ENCODE measurements at places on chromosomes 16 and 17.

DNA sequence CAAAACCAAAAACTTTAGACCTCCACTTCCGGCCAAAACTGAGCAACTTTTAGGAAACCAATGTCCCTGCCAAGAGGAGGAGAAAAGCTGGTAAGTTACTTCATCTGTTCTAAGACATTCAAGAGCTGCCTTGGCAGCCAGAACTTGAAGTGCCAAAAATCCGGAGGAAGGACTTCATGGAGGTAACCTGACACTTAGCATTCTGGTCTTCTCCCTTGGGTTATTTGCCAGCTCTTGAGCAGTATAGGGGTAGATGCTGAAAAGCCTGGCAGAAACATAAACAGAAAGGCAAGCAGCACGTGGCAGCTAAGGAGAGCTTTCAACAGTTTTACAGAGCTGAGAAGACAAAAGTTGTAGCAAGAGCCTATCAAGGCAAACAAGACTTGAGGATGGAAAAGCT, 53.2 kb downstream of the CDYL2 start:
- peak; percentile 53 for DNase-seq

- no peak for DNase-seq
Observed at GRCh38 chr16:87409781-87410180, 17.6 kb downstream of the MAP1LC3B start.

DNA sequence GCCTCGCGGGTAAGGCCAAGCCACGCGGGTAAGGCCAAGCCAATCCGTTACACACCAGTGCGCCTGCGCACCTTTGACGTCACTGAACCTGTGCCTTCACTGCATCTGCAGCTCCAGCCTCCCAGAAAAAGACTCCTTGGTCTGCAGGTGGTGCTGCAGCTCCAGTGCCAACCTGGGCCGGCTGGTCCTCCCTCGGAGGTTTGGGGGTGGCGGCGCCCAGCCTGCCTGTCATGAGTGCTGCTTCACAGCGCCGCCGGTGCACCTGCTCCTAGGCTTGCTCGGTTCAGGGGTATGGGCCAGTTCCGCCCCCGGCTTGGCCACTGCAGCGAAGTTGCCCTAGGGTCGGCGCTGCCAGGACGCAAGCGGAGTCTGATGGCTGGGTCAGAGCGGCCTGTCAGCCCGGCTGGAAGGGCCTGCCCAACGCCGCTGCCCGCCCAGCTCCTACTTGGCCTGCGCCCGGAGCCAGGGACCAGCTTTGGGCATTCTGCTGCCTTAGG, 146.6 kb downstream of the USP22 start:
- peak; percentile 8 for DNase-seq

DNA sequence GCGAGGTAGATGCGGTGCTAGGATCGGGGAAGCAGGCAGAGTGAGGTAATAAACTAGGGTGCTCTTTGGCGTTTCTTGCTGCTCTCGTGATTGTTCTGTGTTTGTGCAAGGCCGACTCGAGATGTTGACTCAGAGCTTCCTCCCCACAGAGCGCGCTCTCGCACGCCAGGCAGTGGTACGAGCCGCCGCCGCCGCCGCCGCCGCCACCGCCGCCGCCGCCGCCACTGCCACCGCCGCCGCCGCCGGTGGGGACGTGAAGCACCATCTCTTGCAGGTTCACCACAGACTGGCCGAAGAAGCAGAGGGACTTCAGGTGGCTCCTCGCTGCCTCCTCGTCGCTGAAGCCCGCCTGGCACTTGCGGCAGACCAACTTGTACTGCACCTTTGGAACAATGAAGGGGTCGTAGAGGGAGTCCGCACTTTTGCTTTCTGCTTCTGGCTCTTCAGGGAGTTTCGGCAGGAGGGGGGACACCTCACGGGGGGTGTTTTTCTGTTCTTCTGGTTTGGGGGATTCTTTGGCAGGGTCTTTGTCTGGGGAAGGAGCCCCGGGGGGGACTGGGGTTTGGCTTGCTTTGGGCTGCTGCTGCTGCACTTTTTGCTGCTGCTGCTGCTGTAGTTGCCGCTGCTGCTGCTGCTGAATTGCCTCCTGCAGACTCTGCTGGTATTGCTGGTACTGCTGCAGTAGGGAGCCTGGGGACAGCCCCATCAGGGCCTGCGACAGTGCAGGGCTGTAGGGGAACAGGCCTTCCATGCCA, 260.2 kb downstream of the ZFHX3 start:
- no peak for DNase-seq

DNA sequence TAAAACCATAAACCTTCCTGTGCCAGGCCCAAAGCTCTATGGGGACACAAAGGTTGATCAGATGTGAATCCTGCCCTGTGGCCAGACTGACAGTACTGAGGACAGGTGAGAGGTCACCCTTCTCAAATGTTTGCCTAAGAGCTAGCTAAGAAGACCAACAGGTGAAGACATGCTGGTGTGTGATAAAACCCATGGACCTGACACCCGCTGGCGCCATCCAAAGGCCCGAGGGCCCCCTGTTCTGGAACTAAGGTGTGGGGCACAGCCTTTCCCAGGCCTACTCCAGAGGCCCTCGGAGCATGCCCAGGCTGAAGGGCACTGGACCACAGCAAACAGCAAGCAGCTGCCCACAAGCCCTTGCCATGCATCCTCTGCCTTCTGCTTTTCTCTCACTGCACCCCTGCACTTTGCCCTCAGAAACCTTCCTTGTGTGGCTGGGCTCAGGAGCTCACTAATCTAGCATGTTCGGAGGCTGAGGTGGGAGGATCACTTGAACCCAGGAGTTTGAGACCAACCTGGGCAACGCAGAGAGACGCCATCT, 5.2 kb upstream of the CDK3 start:
- no peak for DNase-seq

- DNase-seq = no peak
Observed at GRCh38 chr16:79211586-79211985, 389.0 kb downstream of the MAF start.

GRCh38 chr17:40022961-40023541, 7.8 kb downstream of the CSF3 start:
- DNase-seq = peak; percentile 88

DNA sequence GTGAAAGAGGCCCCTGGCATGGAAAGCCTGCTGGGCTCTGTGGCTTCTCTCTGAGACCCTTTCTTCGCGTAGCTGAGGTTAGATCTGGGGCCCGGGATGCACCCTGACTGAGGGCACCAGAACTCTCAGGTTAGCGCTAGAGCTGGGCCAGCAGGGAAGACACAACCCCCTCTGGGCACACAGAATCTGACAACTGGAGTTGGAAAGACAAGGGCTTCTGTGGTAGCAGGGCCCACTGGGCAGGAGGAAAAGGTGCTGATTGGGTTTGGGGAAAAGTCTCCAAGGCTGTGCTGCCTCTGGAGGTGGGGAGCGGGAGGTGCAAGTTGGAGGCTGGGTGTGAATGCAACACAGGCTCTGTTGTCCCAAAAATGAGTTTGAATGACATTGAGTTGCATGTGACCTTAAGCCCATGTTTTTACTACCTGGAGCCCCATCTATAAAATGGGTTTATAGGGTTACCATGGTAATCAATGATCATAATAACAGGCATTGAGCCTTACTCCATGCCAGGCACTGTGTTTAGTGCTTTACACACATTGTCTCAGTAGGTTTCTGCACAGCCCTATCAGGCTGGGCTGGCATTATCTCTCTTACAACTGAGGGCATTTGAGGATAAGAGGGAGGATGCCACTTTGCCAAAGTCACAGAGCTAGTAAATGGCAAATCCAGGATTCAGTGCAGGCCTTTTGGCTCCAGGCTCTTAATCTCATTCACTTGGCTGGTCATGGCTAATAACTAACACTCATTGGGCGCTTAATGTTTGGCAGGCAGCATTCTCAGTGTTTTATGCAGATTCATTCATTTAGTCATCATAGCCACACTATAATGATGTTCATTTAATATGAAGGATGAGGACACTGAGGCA, 9.5 kb upstream of the IGFBP4 start:
- peak; percentile 30 for DNase-seq

DNA sequence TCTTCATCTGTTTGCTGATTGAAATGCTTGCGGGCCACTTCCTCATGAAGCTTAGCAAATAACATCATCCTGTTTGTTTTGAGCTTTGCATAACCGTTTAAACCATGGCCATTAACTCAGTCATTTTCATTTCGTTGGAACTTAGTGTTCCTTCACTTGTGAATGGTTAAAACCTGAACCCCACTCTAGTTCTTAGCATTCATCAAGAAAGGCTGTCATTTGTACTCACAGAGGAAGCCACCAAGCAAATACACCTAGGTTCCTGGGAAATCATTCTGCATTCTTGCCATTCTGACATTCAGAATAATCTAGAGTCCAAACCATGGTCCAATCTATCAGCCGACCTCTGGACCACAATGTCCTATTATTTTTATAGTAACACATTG, 8.4 kb upstream of the TAT start:
- DNase-seq = no peak

- no peak for DNase-seq
Observed at GRCh38 chr17:66834426-66834918, 445 bp upstream of the CACNG5 start.

DNA sequence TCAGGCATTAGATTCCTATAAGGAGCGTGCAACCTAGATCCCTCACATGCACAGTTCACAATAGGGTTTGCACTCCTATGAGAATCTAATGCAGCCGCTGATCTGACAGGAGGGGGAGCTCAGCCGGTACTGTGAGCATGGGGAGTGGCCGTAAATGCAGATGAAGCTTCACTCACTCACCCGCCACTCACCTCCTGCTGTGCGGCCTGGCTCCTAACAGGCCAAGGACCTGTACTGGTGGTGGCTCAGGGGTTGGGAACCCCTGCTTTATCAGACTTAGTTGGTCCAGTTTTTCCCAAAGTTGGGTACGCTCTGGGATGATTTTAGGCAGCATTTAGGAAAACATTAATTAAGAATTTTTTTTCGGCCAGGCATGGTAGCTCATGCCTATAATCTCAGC, 103.8 kb downstream of the MARF1 start:
- no peak for DNase-seq
